ENCODE measurements at places on chromosomes 16 and 17.

DNA sequence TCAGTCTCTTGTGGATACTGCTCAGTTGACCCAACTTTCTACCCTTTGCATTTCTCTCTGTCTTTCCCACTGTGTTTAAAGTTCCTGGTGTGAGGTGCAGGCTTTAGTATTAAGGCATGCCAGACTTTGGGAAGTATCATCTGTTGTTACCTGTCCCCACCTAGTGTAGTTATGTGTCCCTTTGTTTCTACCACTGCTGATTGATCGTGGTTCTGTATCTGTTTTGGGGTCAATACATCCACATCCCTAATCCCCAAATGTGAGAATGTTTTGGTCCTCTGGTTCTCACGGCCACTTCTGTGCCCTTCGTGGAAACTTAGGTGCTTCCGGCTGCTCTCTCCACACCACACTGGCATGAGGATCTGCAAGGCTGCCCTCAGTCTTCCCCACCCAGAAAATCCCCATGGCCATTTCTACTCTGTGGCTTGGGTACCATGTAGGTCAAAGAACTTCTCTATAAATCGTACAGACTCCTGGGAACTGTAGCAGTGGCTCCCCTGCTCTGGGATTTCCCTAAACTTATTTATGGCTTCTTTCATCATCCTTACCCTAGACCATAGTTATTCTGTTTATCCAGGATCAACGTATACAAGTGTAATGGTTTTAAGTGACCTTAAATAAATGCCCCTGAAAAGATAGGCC, 443.2 kb downstream of the XYLT1 start:
- DNase-seq: no peak

DNA sequence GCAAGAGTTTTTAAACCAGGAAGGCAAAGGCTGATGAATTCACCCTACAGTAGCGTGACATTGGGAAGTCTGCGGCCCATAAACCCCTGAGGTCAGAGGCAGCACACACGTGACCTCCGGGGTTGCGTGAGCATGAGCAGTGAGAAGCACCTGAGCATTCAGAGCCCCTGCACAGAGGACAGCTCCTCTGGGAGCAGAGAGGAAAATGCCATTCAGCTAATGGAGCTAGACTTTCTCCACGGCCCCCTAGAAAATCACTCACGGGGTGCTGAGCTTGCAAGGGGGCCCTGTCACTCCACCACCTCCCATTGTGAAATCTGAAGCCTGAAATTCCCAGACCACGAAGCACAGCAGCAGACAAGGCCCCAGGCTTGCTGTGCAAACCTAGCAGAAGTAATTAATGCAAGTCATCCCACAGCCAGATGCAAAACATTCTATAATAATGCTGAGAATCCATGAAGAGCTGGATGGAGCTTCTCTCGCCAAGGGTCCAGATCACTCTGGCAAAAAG, 114.9 kb upstream of the RCVRN start:
- no peak for DNase-seq

DNA sequence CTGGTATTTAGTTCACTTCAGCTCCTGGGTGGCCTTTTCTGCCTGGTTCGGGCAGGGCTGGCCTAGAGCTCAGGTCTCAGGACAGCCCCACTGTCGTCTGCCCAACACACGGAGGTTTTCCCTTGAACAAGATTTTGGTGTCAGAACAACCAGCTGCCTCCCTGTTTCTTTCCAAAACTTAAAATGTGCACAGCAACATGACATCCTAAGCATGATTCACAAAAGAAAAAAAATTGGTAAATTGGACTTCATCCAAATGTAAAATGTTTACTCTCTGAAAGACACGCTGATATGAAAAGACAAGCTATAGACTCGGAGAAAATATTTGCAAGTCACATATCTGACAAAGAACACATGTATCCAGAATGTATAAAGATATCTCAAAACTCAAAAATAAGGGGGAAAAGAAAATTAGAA, 197.8 kb upstream of the CHMP6 start:
- no peak for DNase-seq

GRCh38 chr16:66382171-66382965, 15.9 kb downstream of the CDH5 start:
- DNase-seq: no peak

DNA sequence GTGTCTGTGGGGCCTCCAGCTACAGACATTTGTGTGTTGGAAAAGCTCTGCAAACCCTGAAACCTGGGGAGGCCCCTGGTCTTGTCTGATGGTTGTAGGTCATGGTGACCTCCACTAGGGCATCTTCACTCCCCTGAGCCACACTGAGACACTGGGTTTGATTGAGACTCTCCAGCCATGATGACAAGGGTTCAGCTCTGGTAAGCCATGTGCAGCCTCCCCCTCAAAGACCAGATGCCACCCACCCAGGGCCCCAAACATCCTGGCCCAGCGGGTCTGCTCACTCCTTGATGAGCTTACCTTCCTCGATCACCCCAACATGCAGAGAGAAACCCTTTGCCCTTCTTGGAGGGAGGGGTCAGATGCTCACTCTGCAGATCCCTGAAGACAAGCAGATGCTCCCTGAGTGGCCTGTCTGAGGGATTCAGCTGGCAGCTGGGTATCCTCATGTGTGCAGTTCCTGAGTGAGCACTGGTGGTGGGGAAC, 101.6 kb downstream of the METRNL start:
- peak; percentile 18 for DNase-seq

DNA sequence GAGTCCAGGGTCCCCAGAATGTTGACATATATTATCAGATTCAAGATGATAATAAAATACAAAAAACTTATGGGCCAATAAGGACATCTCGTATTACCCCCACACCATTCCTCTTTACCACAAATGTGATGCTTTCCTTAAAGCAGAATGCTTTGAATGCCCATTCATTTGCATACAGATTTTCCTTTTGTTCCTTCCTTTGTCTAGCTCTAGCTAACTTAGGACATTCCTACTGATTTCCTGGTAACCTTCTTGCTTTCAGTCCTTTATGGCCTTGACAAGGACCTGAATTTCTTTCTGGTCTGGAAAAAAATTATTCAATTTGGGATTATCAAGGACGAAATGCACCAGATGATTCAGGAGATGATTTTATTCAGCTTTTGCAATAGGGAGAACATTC, 304.0 kb downstream of the TMEM114 start:
- DNase-seq: no peak

- peak; percentile 21 for DNase-seq
Observed at GRCh38 chr17:3848229-3848835, 2.3 kb upstream of the NCBP3 start.

DNA sequence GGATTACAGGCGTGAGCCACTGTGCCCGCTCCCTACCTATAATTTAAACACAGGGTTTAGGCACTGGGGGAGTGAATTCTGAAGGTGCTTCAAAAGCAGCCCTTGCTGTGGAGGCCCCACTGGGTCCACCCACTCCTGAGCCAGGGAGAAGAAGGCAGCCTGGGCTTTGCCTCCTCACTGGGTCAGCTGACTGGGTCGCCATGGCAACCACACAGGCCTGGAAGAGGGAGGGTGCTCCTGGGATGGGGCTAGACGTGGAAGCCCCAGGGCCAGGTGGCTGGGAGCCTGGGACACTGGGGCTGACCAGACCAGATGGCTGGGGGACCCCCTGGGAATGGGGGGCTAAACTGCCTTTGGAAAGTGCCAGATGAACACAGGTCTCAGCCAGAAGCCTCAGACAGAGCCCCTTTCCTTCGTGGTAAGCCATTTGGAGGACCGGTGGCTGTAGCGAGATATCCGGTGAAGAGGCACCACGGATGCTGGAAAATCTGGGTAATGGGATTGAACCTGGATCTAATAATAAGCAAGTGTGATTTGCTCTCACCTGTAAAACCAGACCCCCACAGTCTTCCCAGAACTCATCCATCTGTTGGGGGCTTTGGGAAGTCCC, 32.9 kb downstream of the TRARG1 start:
- DNase-seq: no peak

- DNase-seq: no peak
Observed at GRCh38 chr16:55480228-55480655, 1.2 kb downstream of the MMP2 start.

GRCh38 chr16:15857724-15858560, 1.1 kb upstream of the MYH11 start:
- no peak for DNase-seq
